Stimulated activated CD4-positive, alpha-beta T cell treated with anti-CD3 and anti-CD28 coated beads, Interleukin-12 subunit alpha, Interleukin-12 subunit beta, amount 100 ng/mL, for 48 hours (primary cell): ENCODE measurements at places on chromosomes 6 and 20.
A peak's percentile ranks its signal among the peaks of the same experiment; 100 is the strongest.

- DNase-seq, result no peak
Measured at GRCh38 chr6:152874846-152875568, 107.8 kb downstream of the FBXO5 start.

DNA sequence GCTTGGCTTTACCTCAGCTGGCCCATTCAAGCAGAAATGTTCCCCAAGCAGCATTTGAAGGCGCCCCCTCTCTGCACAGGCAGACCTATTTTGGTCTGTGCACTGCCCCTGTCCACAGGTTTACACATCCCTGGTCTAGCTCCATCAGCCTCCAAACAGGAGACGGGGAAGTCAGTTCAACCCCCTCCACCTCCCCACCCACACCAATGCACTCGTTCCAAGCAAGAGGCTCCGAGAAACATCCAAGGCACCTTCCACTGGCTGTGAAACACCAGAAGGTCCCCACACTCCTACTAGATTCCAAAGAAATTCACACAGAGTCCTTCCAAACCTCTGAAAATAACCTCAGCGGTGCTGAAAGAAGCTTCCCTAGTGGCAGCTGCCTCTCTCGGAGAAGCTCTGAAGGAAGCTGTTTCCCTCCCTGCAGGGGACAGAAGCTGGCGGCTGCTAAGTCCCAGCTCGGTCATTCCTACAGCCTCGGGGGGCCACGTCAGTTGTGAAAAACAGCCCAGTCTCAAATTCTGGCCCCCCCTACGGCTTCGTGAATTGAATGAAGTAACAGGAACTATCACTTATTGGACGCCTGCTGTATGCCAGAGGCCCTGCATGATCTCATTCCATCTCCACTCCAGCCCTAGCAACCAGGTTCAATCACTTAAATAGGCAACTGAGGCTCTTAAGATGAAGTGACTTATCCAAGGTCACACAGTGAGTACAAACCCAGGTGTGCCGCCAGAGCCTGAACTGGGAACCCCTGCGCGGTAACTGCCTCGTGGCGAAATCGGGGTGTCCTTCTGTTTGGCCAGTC, 815 bp downstream of the SPATA2 start:
- DNase-seq, result no peak

GRCh38 chr20:45118028-45118427, 3.1 kb upstream of the WFDC5 start:
- DNase-seq, result no peak

- no peak for DNase-seq
Measured at GRCh38 chr6:167415441-167415961, 90.6 kb downstream of the TTLL2 start.

DNA sequence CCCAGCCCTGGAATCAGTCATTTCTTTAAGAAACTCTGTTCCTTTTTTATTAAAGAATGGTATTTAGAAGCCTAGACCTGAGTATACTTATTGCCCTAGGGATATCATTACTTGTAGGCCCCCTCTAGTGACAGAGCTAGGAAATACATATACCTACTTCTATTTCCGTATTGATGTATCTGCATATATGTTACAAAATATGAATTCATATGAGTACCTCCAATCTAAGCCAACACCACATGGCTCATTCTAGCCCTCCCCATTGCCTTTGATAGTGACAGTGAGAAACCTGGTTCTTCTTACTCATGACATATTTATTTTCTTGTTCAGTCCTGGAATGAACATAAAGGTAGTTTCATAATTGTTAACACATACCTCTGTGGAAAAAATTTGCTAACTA, 137.2 kb downstream of the FARS2 start:
- DNase-seq, result no peak

DNA sequence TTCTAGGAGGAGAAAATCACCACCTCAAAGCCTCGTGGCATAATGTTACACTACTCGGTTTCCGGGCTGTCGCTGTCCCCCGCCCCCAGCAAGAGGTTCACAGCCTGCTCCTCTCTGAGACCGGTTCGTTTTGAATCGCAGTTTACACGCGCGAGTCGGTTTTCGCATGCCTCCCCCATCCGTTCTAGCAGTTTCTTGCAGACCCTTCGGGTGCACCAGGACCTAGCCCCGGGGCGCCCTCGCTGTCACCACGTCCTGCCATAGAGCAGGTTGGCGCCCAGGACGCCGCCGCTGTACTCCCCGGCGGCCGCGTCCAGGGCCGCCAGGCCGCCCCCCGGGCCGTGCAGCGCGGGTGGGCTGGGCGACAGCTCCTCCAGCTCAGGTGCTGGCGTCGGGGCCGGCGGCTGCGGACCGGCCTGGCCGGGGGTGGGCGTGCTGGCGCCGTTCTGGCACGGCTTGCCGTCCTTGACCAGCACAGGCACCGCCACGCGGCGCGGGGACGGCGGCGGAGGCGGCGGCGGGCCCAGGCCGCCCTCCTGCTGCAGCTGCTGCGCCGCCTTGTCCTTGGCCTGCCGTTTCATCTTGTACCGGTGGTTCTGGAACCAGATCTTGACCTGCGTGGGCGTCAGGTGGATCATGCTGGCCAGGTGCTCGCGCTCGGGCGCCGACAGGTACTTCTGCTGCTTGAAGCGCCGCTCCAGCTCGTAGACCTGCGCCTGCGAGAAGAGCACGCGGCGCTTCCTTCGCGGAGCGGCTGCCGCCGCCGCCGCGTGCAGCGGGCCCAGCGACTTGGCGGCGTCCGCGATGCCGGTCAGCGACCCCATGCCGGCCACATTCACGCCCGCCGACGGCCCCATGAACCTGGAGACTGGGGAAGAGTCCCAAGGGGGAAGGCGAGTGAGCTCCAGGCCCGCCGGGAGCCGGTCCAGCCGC, 1.4 kb downstream of the NKX2-4 start:
- peak; percentile 21 for DNase-seq

- DNase-seq, result no peak
Measured at GRCh38 chr6:109660526-109661320, 30.3 kb downstream of the AK9 start.
